Stimulated activated CD4-positive, alpha-beta T cell treated with anti-CD3 and anti-CD28 coated beads, Interleukin-1b, Interleukin-23, amount 100 ng/mL, for 1 hour (primary cell): ENCODE measurements at places on chromosomes 6 and 20.

DNA sequence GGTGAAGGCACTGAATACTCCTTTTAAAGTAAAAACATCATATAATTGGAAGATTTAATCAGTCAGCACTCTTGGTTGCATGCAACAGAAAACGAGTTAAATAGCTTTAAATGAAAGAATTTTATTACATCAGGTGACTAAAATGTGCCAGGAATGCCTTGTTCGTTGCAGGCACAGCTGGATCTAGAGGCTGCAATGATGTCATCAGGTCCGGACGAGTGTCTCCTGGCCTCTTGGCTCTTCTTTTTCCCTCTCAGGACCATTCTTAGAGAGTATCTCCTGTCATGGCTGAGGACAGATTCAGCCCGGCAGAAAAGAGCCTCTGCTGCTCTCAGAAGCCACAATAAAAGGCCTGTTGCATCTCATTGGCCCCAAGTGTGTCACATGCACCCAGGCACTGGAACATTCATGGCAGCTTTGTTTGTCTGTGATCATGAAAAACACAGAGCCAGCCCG lies 510.7 kb upstream of the SULF2 start:
- no peak for DNase-seq

GRCh38 chr6:34556031-34556471 lies at the start of gene SPDEF:
SPDEF (minus strand) TSS chr6:34556329; CDS start chr6:34544455, 11,874 bp downstream.
- no peak for DNase-seq

GRCh38 chr6:11532097-11532496 lies 5.5 kb upstream of the TMEM170B start:
- DNase-seq, result no peak

GRCh38 chr6:144931172-144932035 lies 646.3 kb downstream of the UTRN start:
- no peak for DNase-seq

GRCh38 chr6:113495521-113495920 lies 361.6 kb upstream of the MARCKS start:
- no peak for DNase-seq

- no peak for DNase-seq
Measured at GRCh38 chr6:43122146-43122545, 46.0 kb downstream of the PTK7 start.

- no peak for DNase-seq
Measured at GRCh38 chr6:24600903-24601302, 45.1 kb downstream of the KIAA0319 start.

DNA sequence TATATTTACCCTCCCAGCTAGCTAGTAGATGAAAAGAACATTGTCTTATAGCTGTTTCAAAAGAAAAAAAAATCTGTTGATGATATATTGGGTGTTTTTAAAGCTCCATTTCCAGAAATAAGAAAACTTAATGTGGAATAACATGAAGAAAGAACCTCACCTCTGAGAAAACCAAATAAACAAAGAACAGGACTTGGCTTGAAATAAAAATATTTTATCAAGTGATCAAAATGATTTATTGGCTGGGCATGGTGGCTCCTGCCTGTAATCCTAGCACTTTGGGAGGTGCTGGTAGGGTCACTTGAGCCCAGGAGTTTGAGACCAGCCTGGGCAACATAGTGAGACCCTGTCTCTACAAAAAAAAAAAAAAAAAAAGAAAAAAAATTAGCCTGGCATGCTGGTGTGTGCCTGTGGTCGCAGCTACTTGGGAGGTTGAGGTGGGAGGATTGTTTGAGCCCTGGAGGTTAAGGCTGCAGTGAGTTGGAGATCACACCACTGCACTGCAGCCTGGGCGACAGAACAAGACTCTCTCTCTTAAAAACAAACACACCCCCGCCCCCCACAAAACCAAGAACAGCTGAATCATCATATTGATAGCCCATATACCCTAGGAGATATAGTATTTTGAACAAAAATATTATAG lies 7.9 kb downstream of the RNF24 start:
- no peak for DNase-seq

- no peak for DNase-seq
Measured at GRCh38 chr6:78808933-78809332, 58.4 kb upstream of the IRAK1BP1 start.

- no peak for DNase-seq
Measured at GRCh38 chr20:16608277-16608650, 35.0 kb upstream of the KIF16B start.

DNA sequence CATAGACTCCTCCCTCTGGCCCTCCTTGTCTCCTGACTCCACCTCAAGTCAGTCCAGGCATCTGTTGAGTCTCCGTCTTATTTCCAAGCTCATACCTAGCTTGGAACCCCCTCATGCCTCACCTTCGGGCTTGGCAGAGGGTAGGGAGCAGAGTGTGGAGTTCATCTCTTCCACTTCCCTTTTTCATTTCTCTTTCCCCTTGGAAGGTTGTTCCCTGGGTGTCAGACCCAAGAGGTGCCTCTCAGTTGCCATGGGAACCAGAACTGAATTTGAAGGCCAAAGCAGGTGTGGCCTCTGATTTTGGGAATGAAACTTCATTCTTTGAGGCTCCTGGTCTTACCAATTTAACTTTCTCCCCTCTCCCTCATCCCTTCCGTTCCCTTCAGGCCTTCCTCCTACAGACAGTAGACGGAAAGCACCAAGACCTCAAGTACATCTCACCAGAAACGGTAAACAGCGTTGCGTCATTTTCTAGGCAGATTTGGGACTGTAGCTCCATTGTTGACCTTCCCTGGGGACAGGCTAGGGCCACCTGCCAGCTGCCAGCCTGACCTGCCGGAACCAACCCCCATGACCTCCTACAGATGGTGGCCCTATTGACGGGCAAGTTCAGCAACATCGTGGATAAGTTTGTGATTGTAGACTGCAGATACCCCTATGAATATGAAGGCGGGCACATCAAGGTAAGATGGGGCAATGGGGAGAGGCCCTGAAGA lies 6.6 kb downstream of the CDC25B start:
- DNase-seq, result no peak

DNA sequence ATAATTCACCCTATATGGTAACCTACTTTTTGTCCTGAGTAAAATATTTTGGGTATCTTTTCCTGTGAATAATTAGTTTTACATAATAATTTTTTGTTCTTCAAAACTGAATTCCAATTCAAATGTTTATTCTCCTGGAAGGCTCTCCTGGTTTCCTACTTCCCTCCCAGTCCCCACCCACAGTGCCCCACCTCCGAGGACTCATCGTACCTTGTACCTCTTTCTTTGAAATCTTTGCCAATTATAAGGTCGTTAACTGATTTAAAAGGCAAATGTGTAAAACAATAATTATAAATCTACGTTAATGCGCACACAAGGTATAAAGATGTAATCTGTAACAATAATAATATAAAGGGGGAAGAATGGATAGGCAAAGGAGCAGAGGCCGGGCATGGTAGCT lies 40.5 kb upstream of the VEGFA start:
- DNase-seq, result no peak

DNA sequence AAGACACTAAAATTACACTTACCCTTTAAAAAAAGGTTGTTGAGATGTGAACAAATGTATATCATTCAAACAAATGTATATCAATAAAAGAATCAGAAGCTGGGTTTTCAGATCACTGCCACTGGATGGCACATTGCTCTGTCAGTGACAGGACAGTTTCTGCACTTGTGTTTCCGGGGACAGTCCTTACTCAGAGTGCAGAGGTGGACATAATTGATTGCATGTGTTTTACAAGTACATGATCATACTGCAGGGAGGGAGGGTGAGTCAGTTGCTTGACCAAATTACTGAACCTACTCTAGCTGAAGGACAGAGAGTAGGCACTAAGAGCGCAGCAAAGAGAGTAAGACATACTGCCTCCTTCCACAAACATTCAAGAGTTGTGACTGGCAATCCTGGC lies 302.3 kb downstream of the TENT5A start:
- no peak for DNase-seq

GRCh38 chr6:134850721-134851305 lies 99.1 kb downstream of the ALDH8A1 start:
- no peak for DNase-seq

DNA sequence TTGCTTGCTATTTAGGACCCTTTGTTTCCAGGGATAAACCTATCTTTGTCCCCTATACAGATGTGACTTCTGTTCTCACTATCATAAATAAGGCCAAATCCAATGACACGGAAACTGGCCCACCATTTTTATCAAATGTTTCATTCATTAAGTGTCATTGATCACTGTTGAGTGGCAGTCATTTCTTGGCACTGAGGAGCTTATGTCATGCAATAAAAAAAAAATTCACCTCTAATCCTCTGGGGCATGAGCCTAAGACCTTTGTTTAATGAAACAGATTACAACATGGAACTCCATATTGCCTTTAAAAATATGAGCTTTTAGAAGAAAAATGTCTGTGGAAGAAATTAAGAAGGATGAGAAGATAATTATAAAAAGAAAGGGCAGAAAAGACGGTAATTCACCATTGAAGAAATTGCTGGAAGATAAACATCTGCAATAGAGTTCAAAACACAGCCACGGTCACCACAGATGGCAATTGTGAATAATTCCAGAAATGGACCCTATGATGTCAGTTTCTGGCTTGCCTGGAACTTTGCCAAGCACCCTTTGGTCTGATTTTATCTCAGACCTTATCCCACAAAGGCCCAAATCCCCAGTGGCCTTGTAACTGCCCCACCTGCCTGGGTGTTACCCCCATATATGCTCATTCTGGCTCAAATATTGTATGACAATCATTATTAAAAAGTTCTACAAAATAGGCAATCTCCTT lies 91.1 kb downstream of the DST start:
- DNase-seq, result no peak

DNA sequence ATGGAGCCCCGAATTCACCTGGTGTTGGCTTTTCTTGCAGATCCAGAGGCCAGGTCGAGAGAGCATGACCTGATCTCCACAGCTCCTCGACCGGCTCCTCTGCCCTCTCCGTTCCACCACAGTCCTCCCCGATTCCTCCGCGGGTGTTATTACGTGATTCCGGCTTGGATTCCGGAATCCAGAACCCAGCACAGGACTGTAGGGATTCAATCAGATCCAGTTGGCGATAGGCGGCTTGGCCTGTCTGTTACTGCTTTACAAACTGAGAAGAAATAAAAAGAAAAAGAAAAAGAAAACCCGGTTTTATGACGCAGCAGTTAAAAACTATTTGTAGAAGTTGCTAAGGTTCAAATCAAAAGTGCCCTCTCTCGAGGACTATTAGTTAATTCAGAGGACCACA lies 222.7 kb downstream of the EYA2 start:
- no peak for DNase-seq

GRCh38 chr20:63225082-63225454 lies 9.1 kb upstream of the YTHDF1 start:
- DNase-seq, result no peak

DNA sequence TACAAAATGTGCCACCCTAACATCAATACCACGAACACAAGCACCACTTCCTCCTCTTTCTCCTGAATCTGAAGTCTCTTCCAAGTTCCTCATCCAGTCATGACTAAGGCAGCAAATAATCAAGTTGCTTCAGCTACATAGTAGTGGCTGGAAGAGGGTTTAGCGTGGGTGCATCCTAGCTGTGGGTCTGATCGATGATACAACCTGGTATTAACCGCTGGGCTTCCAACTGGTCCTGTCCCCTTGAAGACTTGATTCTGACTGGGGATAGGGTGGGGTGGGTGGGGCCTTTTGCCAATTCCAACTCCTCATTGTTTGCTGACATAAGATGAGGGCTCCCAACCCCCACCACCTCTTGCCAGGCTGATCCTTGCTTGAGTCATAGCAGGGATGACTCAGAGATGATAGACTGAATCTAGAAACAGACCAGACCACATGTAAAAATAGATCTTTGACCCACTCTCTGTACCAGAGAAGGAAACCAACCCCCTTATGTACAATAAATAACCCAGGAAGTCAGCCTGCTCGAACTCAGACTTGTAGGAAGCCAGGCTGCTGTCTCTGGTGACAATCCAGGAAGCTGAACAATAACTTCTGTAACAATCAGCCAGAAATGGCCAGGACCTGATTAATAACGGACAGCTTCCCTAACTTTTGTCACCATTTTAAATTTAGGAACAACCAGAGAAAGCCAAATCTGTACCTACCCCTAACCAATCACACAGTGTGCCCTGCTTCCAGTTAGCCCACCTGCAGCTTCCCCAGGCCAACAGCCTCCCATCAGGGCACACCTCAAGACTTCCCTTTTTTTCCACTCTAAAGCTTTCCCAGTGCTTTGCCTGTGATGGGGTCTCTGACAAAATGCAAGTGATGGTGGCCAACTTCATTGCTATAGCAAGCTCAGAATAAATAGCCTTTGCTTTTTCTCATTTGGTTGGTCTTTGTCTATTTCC lies 68.9 kb upstream of the FAM184A start:
- peak; percentile 7 for DNase-seq
